ENCODE measurements at places on chromosomes 11 and 22.
A peak's percentile ranks its signal among the peaks of the same experiment; 100 is the strongest.

DNA sequence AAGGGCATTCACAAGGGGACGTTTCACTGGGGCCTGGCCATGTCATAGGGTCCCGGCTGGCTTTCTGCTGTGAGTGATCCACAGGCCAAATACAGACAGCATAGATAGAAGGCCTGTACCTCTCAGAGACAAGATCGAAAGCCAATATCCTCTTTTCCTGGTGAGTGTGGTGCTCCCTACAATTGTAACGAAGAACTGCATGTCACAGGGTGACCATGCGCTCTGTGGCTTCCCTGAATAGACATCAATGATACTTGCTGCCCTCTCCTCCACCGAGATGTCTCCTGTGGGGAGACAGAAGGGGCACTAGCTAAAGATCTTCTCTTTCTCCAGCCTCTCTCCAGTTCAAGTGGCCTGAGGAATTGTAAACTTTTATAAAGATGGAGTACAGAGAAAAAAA is 226.1 kb upstream of the POU2AF2 start:
- DNase-seq, result no peak

DNA sequence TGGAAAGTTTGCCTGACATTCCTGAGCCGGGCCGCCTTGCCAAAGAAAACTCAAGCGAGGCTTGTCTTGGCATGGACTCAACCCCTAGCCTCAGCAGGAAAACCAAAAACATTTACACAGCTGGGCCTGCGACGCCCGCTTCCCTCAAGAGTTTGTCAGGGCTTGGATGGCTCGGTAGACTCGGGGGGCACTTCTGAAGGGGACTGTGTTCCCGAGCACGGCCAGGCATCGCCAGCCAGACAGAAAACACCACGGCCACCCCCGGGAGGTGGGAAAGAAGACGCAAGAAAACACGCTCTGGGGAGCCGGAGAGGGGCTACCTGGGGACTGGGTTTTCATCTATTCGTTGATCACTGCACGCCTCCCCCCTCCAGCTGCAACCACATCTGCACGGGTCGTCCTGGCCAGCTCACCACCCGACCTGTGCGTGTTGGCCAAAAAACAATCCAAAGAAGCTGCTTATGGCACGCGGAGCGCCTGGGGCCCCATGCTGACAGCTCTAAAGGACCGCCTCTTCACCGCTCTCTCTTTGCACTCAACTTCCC is 380.7 kb downstream of the MN1 start:
- no peak for DNase-seq

GRCh38 chr22:20242393-20243175 is 25.5 kb downstream of the RTN4R start:
- no peak for DNase-seq

- DNase-seq, result no peak
Observed at GRCh38 chr22:48872271-48873190, 955.1 kb downstream of the BRD1 start.

DNA sequence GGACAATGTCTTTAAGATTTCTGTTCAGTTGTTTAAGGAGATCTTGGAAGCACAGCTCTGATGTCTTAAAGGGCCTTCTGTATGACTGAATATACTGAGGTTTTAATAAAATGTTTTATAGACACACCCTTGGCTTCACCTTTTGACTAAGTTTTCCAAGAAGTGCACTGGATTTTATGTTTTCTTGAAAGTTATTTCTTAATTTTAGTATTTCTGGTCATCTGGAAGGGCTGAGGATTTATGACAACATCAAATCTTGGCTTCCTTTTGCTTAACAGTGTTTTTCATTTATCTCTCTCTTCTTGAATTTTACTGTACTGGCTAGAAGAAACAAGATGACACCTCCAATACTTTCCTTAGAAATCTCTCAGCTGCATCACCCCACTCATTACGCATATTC is 2423.4 kb downstream of the LRRC4C start:
- DNase-seq, result no peak

DNA sequence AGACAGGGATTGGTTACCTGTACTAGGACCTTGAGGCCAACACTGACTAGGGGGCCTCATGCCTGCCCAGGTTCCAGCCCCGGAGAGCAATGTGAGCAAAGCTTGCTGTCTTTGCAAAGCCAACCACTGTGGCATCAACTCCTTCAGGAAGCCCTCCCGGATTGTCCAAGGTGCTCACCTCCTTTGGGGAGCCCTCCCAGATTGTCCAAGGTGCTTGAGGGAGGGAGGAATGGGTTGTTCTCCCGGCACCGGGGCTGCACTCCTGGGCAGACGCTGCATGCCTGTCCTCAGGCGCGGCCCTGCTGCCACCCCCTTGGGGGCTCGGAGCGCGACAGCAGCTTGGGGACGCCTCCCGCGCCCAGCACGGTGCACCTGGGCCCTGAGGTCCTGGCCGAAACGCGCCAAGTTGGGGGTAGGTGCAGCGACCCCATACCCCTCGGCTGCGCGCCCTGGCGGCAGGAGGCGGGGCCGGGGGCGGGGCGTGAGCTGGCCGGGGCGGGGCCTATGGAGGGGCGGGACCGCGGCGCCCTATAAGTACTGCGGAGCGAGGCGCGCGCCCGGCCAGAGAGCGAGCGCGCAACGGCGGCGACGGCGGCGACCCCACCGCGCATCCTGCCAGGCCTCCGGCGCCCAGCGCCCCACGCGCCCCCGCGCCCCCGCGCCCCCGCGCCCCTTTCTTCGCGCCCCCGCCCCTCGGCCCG is at the start of gene CD81:
TSS of gene CD81 (plus strand) at position 560 of the 701 bp plus-strand sequence. CDS start 240 bp downstream, outside the sequence.
- DNase-seq, result no peak

DNA sequence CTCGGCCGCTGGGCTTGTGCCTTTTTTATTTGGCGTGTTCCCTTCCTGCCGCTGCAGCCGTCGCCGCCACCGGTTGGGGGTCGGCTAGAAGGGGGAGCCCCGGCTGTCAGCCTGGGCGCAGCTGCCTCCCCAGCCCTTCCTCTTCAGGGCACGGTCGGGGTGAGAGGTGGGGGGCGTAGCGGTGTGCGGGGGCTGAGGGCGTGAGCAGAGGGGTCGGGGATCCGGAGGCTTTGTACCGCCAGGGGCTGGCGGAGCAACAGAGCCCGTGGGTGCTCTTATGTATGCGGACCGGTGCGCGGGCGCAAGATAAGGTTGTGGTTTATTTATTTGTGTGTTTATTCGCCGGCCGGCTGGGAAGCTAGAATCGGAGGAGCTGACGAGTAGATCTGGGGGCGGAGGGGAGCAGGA is 477 bp downstream of the ZBTB16 start:
- DNase-seq, result no peak

- no peak for DNase-seq
Observed at GRCh38 chr22:41480397-41480735, 11.4 kb downstream of the ACO2 start.

DNA sequence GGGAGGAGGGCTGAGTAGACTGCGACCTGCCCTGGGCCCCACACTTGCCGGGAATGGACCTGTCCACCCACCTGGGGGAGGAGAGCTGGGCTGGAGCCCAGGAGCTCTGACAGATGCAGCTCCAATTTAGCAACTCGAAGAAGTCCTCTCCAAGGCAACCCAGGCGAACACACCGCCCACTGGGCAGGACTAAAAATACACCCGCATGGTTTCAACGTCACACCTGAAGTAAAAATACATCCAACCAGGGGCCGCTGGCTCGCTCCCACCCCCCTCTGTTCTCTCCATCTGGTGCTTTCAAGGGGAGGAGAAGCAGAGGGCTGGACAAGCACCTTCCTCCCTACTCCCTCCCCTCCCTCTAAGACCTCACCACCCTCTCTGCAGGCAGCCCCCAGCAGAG is 119.9 kb downstream of the FEZ1 start:
- peak; percentile 98 for DNase-seq

DNA sequence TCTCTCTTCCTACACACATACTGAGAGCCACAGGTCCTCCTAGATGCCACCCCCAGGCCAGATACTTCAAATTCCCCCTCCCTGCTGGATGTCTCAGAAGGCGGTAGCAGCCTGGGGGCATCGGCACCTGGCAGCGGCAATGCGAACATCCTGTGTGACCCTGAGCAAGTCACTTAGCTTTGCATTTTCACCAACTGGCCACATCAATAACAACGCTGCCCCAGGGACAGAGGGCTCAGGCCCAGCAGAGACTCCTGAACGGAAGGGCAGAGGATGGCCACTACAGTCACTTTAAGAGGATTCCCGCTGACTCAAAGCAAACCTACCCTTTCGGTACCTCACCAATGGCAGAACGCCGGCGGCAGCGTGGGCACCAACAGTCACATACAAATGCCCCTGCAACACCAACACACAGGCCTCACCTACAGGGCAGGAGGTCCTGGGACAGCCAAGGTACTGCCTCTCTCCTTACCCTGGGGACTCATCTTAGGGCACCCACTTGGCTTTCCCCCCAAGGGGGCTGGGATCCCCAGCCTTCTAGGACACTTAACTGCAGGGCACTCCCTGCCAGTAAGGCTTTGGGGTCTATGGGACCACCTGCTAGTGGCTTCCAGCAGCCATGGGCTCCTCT is 1.6 kb downstream of the LMO1 start:
- no peak for DNase-seq

GRCh38 chr11:9717719-9718118 is 53.8 kb downstream of the SWAP70 start:
- no peak for DNase-seq

- DNase-seq, result no peak
Observed at GRCh38 chr22:32725369-32725988, 76.0 kb upstream of the TIMP3 start.

GRCh38 chr11:107679255-107680024 is 32.4 kb downstream of the SLN start:
- DNase-seq, result no peak

DNA sequence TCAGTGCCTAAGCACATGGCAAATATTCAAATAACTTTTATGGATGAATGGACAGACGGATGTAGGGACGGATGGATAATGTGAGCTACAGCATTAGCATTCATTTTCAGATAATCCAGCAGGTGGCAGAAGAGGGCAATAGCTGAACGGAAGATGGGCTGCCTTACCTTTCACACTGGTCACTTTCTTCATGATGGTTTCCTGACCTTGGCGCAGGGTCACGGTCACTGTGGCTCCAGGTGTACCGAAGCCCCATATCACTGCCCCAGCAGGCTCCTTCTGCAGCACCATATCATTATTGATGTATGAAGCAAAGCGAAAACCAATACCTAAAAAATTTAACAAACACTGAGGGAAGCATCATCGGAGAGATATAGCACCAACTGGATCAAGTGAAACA is 4.3 kb downstream of the SIAE start:
- peak; percentile 11 for DNase-seq

DNA sequence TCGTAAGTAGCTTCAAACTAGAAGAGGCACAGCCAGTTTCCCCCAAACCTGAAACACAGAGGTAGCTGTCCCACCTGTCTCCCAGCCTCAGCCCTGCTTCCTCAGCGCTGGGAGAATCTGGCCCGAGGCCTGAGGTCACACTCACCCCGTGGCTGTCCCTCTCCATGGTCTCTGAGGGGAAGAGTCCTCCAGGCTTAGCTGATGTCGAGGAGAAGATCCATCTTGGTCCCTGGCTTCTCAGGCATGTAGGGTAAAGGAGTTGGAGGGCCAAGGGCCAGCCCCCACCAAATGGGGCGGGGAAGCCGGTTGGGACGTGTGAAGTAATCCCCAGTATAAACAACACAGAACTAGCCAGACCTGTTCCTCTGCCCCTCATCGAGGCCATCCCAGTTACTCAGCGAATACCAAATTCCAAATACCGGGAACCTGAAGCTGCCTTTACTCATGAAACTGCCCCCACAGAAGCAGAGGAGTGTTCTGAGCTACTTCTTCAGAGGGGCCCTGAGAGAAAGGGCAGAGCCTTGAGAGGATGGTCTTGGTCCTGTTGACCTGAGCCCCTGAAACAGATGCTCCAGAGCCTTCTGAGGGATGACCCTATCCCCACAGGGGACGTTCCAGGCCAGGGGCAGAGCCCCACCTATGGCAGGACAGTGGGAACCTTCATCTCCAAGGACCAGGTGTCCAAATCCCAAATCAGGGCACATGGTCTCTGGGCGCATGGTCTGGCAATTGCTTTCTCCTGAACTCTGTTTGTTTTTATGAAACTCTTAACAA is at the start of gene TMPRSS13:
TSS of gene TMPRSS13 (minus strand) at position 261 of the 774 bp plus-strand sequence. CDS start at position 166, 95 bp downstream.
- DNase-seq, result no peak

DNA sequence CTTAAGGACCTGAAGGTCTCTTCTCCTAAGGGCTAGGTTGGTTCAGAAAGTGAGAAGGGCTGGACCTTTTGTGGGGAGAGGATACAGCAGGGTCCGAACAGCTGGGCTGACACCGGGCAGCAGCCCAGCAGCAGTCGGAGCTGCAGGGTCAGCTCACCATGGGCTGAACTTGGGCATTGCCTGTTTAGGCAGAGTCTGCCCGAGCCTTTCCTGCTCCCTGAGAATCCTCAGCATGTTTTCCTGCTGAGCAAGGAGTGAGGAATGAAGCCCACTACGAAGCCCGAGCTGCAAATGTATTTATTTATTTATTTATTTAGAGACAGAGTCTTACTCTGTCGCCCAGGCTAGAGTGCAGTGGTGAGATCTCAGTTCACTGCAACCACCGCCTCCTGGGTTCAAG is 83.9 kb downstream of the PTPRJ start:
- DNase-seq, result no peak

DNA sequence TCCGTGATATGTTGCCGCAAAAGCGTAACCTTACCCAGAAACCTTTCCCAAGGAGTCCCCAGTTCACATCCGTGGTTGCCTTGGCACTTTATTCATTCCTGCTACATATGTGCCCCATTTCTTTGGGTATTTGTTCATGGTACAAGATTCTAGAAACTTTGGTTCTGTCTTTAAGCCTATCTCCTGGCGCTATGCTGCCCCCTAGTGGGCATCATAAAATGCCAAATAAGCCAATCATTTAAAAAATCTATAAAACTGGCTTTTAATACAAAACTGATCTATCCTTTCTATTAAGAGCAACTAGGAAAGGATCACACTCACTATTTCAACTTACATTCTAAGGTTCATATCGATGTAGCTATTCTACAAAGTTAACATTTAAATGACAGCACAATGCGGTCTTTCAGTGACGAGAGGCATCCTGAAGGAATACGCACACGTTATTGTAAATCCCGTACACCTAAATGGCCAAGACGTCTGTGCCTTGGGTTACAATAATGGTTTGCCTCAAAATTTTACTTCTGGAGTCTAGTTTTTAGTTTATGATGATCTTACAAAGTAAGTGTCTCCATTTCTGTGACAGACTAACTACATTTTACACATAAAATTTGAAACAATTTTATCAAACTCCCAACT is 16.2 kb downstream of the PIWIL3 start:
- peak; percentile 51 for DNase-seq

- no peak for DNase-seq
Observed at GRCh38 chr22:46263216-46263590, at the start of gene PKDREJ. PKDREJ (minus strand) TSS chr22:46263343; CDS start chr22:46263322, 21 bp downstream.

GRCh38 chr11:44978961-44979331 is 28.3 kb upstream of the TP53I11 start:
- no peak for DNase-seq

GRCh38 chr11:10441652-10442503 is 13.2 kb upstream of the AMPD3 start:
- DNase-seq, result no peak

DNA sequence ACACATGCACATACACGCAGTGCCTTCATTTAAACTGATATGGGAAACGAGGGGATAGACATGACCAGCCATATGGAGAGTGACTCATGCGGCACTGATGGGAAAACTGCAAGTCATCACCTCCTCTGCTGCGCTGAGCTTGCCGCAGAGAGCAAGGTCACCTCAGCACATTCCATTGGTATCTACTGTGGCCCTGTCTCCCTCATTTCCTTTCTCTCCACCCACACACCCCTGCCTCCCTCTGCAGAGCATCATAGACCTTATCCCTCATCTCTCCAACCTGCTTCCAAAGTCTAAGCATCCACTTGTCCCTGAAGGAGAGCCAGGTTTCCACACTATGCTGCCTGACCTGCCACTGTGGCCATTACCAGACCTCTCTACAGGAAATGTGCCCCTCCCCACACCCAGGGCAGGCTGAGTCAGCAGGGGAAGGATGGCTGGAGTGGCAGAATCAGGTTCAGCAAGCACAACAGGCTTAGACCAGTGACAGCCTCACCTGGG is 116.9 kb upstream of the SNX19 start:
- DNase-seq, result no peak
